Neural crest cell (in vitro differentiated cells): ENCODE measurements at places on chromosomes 5 and 9. TPM values are rescaled to one million over a fixed set of nuclear protein-coding genes. Genes with fewer than 3 reads are reported as not detected.

The HMCN2 gene
- total RNA-seq = 0.07 TPM in 1 of 2 replicates, not detected in the other

The SLC22A4 gene
- total RNA-seq = 0.47 and 0.68 TPM in 2 replicates

The STPG3 gene
- 0.26 TPM in 1 of 2 replicates, not detected in the other for total RNA-seq

DNA sequence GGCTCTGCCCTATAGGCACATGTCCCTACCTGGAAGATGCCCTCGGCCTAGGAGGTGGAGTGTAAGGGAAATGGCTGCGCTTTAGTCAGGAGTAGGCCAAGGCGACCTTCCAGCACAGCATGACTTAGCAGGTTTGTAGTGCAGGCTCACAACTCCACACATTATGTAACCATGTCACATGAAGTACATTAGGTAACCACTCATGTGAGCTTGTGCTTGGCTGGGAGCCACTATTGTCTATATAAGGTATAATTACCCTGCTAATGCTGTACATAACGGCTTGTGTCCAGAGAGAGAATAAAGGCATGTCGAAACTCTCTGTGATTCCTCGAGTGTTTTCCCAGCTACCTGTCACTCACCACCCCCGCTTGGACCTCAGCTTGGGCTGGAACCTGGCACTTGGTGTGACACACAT lies 74.9 kb downstream of the CAMK4 start:
- DNase-seq = no peak
- no peak overlapping the region for H3K27ac ChIP-seq

GRCh38 chr9:83473488-83473971 lies 64.7 kb downstream of the FRMD3 start:
- DNase-seq = no peak
- no peaks in the 10 kb centered on the region for H3K36me3 ChIP-seq
- H3K4me3 ChIP-seq = no peak overlapping the region
- no peak overlapping the region for H3K27ac ChIP-seq

GRCh38 chr9:68978066-68978465 lies 35.8 kb downstream of the PRKACG start:
- no peak for DNase-seq
- peaks cover 4% of the 10 kb centered on the region for H3K4me1 ChIP-seq
- H3K36me3 ChIP-seq = peaks cover 8% of the 10 kb centered on the region
- H3K4me3 ChIP-seq = no peak overlapping the region
- no peak overlapping the region for H3K27ac ChIP-seq
- no peaks in the 10 kb centered on the region for H3K27me3 ChIP-seq
